Hippocampal formation (tissue), 2 donors: ENCODE measurements at places on chromosomes 3 and 15.

GRCh38 chr15:81060470-81060869 is 59.7 kb downstream of the TLNRD1 start:
- DNase-seq: no peak

DNA sequence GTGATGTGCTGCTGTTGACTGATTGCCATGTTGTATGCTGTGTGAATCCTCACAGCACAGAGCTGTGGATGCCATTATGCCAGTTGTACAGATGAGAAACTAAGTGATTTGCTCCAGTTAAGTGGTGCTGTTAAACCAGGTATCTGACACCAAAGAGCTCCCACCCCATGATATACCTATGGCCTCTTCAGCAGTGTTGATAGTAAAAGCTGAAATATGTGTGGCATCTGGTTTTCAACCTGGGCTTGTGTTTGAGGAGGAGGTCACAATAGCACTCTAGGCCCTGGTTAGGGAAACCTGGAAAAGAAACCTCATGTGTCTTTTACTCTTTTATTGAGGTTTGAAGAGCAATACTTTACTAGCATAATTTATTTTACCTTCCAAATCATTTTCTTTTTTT is 21.4 kb downstream of the RAD54L2 start:
- no peak for DNase-seq

- no peak for DNase-seq
Observed at GRCh38 chr3:193928354-193929209, 207.4 kb upstream of the HES1 start.

- no peak for DNase-seq
Observed at GRCh38 chr3:4149296-4149695, 153.9 kb upstream of the SETMAR start.

DNA sequence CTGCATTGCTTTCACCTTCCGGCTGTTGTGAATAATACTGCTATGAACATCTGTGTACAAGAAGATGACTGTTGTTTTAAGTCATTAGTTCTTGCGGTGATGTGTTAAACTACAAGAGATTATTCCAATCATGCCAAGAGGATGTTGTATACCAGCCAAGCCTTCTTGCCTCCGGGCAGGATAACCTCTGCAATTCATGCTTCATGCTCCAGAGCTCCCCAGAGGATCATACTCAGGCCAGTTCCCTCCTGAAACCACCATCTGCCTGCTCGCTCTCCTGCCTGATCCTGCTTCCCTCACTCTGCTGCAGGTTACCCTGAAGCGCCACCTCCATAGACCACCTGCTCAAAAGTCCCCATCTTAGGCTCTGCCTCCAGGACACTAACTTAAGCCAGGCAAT is 187.1 kb upstream of the PROK2 start:
- DNase-seq: no peak

GRCh38 chr3:154540950-154541604 is 111.1 kb upstream of the GPR149 start:
- no peak for DNase-seq

DNA sequence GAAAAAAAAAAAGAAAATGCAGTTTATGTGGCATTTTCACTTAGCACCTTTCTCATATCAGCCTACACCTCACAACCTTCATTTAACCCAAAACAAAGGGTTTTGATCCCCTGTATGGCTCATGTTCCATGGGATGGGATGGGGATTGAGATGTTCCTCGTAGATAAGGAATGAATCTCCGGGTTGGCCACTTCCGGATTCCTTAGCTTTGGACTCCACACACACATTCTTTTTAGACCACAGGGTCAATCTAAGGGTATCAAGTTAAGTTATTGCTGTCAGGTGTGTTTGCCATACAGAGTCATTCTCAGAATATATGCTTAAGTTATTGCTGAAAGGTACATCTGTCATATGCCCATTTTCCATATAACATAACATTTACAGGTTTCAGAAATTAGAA is 301.4 kb upstream of the TGFBR2 start:
- no peak for DNase-seq

- DNase-seq: no peak
Observed at GRCh38 chr3:10925436-10926255, 66.9 kb upstream of the SLC6A1 start.

GRCh38 chr3:127366383-127366782 is 78.5 kb upstream of the PRR20G start:
- no peak for DNase-seq

DNA sequence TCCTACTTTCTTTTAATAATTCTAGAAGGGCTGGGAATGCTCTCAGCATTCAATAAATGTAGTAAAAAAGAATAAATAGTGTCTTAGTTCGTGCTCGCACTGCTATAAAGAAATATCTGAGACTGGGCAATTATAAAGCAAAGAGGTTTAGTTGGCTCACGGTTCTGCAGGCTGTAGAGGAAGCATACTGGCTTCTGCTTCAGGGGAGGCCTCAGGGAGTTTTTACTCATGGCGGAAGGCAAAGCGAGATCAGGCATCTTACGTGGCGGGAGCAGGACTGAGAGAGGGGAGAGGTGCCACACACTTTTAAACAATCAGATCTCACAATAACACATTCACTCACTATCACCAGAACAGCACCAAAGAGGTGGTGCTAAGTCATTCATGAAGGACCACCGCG is 103.0 kb upstream of the UBE2E2 start:
- no peak for DNase-seq

DNA sequence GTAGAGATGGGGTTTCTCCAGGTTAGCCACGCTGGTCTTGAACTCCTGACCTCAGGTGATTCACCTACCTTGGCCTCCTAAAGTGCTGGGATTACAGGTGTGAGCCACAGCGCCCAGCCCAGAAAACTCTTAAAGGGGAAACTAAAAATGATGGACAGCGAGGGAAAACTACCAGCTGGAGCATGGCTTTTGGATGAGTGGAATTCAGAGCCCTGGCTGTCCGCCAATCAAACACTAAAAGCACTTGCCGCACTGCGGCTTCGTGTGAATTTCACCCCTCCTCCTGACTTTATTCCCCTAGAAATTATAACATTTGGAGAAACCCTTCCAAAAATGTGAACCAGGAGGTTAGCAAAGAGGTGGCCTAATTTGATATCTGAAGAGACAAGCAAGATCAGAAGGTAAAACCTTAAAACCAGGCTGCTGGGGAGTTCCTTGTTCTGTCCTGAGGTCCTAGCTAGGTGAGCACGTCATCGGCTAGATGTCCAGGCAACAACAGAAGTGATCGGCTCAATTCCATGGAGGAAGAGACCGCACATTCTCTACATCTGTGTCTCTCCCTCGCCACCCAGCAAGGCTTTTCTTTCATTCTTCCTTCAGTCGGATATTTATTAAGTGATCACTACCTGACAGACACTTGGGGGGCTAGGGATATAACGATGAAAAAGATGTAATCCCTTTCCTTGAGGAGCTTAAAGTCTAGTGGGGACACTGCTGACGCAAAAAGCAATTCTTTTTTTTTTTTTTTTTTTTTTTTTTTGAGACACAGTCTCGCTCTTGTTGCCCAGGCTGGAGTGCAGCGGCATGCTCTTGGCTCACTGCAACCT is 1.7 kb downstream of the TM4SF19 start:
- no peak for DNase-seq

DNA sequence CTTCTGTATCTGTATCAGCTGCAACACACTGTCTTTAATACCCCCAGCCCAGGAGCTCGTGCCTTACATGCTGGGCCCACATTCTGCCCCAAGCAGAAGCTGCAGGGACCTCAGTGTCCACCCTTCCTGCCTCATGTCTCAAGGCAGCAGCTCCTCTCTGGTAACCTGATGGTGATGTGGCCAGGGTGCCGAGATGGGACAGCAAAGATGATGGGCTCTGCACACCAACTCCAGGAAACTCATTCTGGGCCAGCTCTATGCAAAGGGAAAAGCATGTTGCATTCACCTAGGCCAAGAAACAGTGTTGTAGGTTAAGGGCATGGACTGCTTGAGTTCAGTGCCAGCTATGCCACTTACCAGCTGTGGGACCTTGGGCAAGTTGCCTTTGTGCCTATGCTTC is 79.5 kb upstream of the PRR23C start:
- DNase-seq: no peak
